ENCODE measurements at places on chromosomes 2 and 18.
A peak's percentile ranks its signal among the peaks of the same experiment; 100 is the strongest.

DNA sequence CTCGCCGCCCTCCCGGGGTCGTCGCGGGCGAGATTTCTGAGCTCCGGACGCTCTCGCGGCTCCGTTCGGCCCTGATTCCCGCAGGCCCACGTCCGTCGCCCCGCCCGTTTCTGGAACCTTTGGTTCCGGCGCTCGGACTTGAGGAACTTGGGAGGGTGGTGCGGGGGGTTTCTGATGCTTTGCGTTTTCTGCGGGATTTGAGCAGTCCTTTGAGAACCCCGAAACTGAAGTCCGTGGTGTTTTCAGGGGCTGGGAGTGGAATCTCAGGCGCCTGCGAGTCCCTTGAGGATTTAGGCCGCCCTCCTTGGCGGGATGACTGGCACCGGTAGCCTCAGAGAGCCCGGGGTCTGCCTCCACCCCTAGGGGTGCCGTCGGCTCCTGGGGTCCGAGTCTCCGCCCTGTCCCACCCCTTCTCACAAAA lies 336 bp downstream of the THNSL2 start:
- H3K36me3 ChIP-seq = no peaks in the 10 kb centered on the region
- no peak for DNase-seq
- peak overlapping the region; percentile 45 for H3K4me3 ChIP-seq
- H3K27ac ChIP-seq = no peak overlapping the region

DNA sequence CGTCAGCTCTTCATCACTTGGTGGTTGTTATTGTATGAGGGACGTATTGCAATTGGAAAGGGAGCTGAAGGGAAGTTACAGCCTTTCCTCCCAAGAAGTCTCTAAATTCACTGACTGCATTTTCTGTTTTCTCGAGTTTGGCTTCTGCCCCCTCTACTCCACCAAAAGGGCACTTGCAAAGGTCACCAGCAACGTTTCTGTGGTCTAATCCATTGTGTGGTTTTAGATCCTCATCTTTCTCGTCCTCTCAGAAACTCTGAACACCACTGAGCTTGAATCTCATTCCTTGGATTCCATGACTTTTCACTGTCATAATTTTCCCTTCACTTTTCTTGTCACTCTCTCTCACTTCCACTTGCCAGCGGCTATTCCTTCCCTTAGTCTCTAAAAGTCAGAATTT lies 308.0 kb downstream of the AFF3 start:
- H3K4me1 ChIP-seq = no peaks in the 10 kb centered on the region
- no peaks in the 10 kb centered on the region for H3K27me3 ChIP-seq
- H3K27ac ChIP-seq = no peak overlapping the region
- no peaks in the 10 kb centered on the region for H3K36me3 ChIP-seq

DNA sequence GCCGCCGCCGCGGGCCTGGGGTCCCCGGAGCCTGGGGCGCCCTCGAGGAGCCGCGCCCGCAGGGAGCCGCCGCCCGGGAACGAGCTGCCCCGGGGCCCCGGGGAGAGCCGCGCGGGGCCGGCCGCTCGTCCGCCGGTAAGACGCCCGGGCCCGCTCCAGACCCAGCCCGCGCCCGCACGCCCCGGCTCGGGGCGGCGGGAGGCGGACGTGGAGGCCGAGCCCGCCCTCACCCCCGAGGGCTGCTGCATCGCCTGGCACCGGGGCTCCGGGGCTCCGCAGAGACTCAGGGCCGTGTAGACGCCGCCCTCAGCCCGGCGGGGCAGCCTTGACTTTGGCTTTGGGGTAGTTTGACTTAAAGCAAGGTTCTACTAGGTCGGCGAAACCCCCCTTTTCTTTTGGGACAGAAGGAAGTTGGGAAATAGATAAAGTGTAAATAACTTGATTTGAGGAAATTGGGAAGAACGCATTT lies 335 bp downstream of the ERFE start:
- no peaks in the 10 kb centered on the region for H3K27me3 ChIP-seq
- peak overlapping the region; percentile 41 for H3K4me3 ChIP-seq
- peak; percentile 18 for DNase-seq
- H3K27ac ChIP-seq = no peak overlapping the region
- H3K4me1 ChIP-seq = no peaks in the 10 kb centered on the region
- no peaks in the 10 kb centered on the region for H3K36me3 ChIP-seq

DNA sequence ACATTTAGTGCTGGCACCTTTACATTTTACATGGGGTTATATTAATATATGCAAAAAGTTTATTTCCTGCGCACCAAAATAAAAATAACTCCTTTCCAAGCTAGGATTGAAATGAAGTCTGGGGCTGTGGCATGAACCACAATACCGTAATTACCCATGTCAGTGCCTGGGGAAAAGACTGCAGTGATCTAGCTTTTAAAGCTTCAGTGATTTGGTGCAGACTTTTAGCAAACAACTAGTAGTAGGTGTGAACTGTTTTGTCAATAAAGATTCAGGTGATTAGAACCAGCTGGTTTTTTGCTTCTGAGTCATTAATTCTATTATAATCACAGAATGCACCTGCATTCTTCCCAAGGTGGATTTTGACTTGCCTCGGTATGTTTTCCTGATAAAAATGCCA lies 21.2 kb downstream of the EFEMP1 start:
- no peaks in the 10 kb centered on the region for H3K36me3 ChIP-seq
- no peak overlapping the region for H3K27ac ChIP-seq
- no peaks in the 10 kb centered on the region for H3K4me1 ChIP-seq
- H3K27me3 ChIP-seq = no peaks in the 10 kb centered on the region
- no peak for DNase-seq

DNA sequence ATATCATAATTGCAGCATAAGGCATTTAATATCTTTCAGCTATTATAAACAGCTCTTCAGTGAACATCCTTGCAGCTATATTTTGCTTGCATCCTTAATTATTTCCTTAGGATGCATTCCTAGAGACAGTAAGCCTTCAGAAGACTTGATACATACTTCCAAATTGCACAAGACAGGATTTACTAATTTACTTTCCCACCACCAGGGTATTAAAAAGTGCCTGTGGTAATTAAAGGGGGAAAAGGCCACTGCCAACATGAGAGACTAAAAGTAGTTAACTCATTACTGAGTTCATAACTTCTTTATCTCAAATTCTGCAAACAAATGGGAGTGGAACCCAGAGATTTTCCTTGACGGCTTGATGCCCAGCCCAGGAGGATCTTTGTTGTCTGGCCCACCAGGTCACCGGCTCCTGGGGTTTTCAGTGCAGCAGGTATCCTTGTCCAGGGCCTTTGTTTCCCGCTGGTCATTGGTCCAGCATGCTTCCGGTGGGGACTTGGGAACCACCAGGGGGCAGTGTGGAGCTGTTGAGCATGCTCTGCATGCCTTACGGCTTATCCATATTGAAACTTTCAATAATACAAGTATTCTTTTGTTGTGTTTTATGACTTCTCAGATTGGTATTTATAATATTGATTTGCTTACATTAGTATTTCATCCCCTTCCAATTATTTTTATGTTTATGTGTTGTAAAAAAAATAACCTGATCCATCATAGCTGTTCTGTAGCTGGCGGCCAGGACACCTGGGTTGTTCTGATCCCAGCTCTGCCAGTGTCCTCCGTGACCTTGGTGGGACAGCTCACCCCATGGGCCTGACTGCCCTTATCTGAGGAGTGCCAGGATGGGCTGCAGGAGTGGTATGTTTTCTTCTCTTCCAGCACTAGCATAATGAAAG lies 61.4 kb downstream of the TGOLN2 start:
- no peaks in the 10 kb centered on the region for H3K36me3 ChIP-seq
- H3K27me3 ChIP-seq = no peaks in the 10 kb centered on the region
- peak; percentile 57 for DNase-seq
- H3K4me1 ChIP-seq = no peaks in the 10 kb centered on the region
- no peak overlapping the region for H3K4me3 ChIP-seq

DNA sequence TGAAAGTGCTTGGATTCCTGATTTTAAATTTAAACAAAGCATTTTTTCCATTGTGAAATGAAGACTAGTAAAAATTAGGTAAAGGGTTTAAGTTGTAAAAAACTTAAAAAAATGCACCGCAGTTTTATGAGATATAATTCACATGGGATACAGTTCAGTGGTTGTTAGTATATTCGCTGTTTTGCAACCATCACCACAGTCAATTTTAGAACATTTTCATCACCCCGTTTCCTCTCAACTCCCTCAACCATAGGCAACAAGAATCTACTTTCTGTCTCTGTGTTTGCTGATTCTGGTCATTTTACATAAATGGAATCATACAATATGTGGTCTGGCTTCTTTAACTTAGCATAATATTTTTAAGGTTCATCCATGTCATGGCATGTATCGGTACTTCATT lies 4.0 kb downstream of the DGKD start:
- peaks cover 24% of the 10 kb centered on the region for H3K4me1 ChIP-seq
- no peak for DNase-seq
- no peaks in the 10 kb centered on the region for H3K27me3 ChIP-seq
- no peak overlapping the region for H3K4me3 ChIP-seq
- H3K36me3 ChIP-seq = no peaks in the 10 kb centered on the region
- H3K27ac ChIP-seq = no peak overlapping the region

GRCh38 chr18:24942144-24942543 lies 409.8 kb downstream of the ZNF521 start:
- H3K27ac ChIP-seq = no peak overlapping the region
- no peak for DNase-seq
- no peaks in the 10 kb centered on the region for H3K36me3 ChIP-seq
- no peaks in the 10 kb centered on the region for H3K4me1 ChIP-seq

GRCh38 chr2:29749843-29750242 lies 171.5 kb downstream of the ALK start:
- no peaks in the 10 kb centered on the region for H3K36me3 ChIP-seq
- no peak overlapping the region for H3K27ac ChIP-seq

DNA sequence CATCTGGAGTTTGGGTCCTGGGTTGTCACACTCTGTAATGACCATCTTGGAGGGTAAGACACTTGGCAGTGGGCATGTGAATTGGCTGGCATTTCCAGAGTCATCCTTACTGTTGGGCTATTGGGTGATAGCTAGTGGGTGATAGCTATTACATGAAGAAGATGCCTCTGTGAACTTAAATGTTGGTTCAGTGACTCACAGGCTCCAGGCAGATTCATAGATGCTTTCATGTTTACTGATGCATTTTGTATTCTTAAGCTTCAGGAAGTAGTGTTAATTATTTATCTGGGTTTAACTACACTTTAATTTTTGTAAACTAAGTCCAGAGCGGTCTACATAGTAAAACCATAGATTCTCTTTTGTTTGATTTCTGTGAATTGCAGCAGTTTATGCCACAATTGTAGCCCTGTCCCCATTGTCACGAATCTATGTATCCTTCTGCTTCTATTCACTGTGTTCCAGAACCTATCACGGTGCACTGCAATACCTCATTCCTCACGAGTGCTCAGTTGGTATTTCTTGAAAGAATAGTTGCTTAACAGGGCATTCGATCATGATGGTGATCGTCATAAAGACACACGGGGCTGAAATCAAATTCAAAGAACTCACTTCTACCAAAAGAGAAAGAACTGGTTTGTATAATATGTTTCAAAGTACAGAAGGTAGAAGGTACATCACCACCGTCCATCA lies 79.7 kb downstream of the GBX2 start:
- no peak overlapping the region for H3K27ac ChIP-seq
- no peak overlapping the region for H3K4me3 ChIP-seq
- H3K4me1 ChIP-seq = no peaks in the 10 kb centered on the region
- no peaks in the 10 kb centered on the region for H3K36me3 ChIP-seq
- no peak for DNase-seq

- no peak overlapping the region for H3K4me3 ChIP-seq
- H3K27me3 ChIP-seq = no peaks in the 10 kb centered on the region
- H3K4me1 ChIP-seq = no peaks in the 10 kb centered on the region
- H3K27ac ChIP-seq = no peak overlapping the region
- no peak for DNase-seq
These were observed 42.4 kb downstream of the CACNB4 start for GRCh38 chr2:152056418-152056817.

DNA sequence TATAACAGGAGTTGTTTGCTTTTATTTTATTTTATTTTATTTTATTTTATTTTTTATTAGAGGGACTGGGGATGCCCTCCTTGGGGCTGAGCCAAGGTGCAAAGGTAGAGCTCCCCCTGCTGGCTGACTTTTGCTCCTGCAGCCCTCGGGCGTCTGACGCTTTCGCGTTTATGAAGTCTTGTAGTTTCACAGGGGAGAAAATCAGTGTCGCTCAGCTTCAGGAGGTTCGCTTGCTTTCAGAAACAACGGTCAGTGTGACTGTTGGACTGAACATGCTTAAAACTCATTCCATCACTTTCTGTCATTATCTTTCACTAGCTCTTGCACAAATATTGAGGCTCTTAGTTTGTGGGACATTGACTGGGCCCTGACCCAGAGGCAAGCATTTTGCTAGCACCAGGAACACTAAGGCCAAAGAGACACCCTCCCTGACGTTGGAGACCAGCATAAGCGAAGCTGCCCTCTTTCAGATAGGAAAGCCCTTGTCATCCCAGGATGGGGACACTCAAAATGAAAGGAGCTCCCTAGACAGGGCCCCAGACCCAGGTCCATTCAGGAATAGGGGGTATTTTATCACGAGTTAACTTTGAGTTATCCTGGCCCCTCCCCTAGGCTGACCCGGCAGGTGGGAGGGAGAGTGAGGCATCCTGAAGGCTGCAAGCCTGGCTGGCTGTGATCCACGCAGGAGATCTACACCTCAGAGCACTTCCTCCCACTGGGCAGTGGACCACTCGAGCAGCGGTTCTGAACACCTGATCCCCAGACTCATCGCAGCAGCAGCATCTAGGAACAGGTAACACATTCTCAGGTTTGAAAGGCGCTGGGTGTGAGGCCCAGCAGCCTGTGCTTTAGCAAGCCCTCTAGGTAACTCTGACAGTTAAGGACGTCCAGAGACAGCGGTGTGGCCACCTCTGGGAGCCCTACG lies 34.4 kb downstream of the LGALSL start:
- no peaks in the 10 kb centered on the region for H3K36me3 ChIP-seq
- H3K4me1 ChIP-seq = peaks cover 39% of the 10 kb centered on the region
- H3K27me3 ChIP-seq = no peaks in the 10 kb centered on the region

GRCh38 chr2:100731535-100731981 lies 88.4 kb upstream of the NPAS2 start:
- no peaks in the 10 kb centered on the region for H3K36me3 ChIP-seq
- no peak overlapping the region for H3K4me3 ChIP-seq
- no peaks in the 10 kb centered on the region for H3K4me1 ChIP-seq

DNA sequence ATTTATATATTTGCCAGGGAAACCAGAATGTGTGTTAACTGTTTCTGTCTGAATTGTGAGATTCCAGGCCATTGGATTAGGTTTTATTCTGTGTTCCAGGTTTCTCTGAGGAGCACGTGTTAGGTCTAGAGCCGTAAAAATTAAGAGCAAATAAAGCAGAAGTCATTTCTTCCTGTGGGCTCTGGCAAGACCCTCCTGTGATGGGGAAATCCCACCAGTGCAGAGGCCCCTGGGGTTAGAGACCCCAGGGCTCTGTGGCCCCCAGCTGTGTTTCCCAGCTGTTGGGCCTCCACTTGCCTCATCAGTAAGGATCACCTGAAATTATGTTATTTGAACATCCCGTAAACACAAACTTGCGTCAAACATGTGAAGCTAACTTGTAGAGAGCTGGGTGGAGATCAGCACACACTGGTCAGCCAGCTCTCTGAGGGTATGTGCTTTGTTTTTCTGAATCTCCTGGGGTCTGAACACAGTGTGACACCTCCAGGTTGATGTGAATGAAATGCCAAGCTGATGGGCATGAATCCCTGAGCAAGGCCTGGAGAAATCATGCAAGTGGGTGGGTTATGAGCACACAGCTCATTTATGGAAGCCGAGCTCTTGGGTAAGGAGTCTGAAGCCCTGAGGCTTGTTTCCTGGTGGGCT lies 50.3 kb downstream of the HK2 start:
- DNase-seq = no peak
- no peaks in the 10 kb centered on the region for H3K4me1 ChIP-seq
- H3K27me3 ChIP-seq = no peaks in the 10 kb centered on the region
- H3K36me3 ChIP-seq = peaks cover 6% of the 10 kb centered on the region
- H3K27ac ChIP-seq = no peak overlapping the region
